Activated CD4-positive, alpha-beta T cell treated with anti-CD3 and anti-CD28 coated beads for 4 hours (primary cell): ENCODE measurements at places on chromosomes 6 and 20.
A peak's percentile ranks its signal among the peaks of the same experiment; 100 is the strongest.

DNA sequence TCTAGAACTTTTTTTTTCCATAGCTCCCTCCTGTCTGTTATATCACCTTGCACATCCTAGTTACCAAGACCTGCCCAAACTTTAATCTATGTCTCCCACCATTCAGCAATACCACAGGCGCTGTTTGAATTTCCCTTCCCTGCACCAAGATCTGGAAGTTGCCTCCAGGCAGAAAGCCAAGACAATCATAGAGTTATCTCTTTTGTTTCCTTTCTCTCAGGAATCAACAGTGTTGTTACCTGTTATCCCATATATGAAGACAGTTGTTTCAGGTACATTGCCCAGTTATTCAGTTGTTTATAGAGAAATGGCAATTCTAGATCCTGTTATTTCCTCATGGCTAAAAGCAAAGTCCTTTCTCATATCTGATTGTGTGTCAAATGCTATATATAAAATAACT is 63.2 kb downstream of the PDSS2 start:
- DNase-seq, result no peak

DNA sequence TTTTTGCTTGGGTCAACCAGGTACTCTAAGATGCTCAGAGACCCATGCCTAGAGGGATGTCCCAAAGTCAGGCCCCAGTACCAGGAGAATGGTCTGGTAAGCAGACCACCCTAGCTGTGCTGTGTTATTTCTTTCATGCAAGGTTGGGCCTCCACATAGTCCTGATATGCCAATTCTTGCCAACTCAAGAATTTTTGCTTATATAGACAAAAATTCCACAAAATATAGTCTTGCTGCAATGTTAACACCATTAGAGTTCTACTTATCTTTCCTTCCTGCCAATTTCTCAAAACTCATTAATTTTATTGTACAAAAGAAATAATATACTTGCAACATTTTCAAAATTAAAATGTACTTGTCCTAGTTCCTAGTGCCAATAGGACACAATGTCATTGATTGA is 33.9 kb upstream of the TINAG start:
- DNase-seq, result no peak

DNA sequence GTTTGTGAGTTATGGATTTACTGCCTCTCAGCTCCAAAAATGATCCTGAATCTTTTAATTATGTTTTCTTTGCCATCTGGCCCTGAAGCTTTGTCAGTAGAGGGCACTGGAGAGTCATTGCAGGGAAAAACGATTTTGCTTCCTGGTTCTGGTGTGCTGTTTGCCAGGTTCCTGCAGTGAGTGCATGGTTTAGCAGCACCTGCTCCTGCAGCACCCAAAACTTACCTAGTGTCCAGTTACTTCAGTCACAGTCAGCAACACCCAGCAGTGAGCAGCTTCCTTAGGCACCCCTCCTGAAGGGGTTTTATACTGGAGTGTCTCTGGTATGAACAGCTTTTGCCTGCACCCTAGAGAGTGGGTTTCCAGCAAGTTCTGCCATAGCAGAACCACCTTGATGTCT is 6.0 kb upstream of the TRIM26 start:
- peak; percentile 59 for DNase-seq

DNA sequence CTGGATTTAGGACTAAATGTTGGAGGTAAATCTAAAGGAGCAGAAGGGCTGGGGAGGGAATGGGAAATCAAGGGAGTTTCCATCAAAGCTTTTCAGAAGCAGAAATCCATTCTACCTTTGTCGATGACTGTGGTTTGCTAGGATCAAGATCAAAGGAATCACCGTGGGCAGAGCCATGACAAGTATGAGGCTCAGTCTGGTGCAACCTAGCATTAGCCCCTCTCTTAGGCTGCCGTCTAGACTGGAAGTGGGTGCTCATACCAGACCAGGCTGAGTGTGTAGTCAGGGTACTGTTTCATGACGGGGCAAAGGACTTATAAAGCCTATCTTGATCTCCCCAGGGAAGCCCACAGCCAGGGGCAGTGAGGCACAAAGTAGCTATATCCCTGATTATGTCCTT is 120.5 kb downstream of the BMP2 start:
- DNase-seq, result no peak

GRCh38 chr6:53112404-53112803 is 36.2 kb downstream of the GCM1 start:
- no peak for DNase-seq

DNA sequence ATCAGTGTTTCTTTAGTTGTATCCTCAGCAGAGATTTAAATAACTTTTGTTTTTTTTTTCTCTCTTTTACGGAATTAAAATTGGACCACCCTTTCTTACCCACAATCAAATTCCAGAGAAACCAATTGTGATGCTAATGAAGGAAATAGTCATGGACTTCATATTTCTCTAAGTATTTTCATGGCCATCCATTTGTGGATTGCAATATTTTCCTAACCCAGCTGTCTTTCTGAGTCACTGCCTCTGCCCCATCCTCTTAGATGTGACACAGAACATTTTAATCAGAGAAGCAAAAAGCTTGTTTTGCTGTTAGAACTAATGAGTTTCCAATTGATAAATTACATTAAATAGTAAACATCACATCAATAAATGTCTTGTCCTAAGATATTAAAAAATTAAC is 405.5 kb upstream of the ADGRB3 start:
- no peak for DNase-seq

GRCh38 chr20:24732599-24732998 is 216.5 kb upstream of the CST7 start:
- DNase-seq, result no peak

DNA sequence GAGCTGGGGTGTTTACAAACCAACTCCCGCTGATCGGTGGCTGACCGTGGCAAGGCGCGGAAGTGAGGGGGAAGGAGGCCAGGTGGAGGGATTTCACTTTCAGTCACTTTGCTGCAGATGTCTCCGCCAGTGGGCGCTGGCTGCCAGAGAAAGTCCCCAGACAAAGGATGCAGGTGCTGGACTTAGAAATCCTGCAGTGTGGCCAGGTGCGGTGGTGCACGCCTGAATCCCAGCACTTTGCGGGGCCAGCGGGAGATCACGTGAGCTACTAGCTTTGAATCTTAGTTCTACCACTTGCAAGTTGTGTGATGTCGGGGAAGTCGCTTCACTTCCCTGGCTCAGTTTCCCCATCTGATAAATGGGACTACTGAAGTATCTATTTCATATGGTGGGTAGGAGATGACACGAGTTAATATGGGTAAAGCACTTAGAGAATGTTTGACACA is 180.4 kb downstream of the ZNF217 start:
- DNase-seq, result peak; percentile 37

GRCh38 chr6:95084867-95085266 is 492.5 kb upstream of the MANEA start:
- DNase-seq, result no peak

DNA sequence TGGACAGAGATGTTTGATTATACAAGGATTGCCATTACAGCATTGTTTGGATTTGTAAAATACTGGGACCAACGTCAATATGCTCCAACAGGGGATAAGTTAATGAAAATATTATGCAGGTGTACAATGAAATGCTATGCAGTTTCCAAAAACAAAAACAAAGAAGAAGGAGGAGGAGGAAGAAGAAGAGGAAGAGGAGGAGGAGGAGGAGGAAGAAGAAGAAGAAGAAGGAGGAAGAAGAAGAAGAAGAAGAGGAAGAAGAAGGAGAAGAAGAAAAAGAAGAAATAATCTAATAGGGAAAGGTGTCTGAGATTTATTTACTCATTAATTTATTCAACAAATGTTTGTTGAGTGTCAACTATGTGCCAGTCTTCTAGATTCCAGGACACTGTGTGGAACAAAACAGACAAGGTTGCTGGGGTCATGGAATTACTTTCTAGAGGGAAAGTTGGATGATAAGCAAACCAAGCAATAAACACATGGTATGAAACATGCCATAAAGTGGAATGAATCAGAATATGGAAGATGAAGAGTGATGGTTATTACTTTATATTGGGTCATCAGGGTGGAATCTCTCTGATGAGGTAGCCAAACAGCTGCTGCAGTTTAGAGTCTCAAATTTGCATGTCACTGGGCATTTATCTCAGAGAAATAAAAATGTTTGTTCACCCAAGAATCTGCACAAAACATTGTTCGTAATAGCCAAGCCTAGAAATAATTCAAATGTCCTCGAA is 6.3 kb upstream of the TRIM27 start:
- DNase-seq, result no peak

- no peak for DNase-seq
These were observed 2.6 kb upstream of the MUC22 start for GRCh38 chr6:31007694-31008093.

GRCh38 chr6:166672624-166673206 is 45.7 kb upstream of the RPS6KA2 start:
- no peak for DNase-seq

DNA sequence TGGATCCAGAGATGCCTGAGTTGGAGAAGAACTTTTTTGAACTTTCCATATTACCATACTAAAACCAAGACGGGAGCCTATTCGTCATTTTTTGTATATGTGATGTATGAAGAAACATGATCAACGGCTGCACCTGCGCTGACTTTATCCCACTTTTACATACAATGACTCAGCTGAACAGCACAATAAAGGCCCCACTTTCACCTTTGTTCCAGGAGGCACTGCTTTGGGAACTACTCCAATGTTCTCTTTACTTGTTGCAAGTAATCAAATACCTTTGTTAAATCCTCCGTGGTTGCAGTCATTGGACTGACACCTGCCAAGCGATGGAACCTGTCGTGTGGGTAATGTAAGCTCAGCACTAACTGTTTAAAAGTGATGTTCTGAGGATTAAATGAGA is 17.3 kb upstream of the BTN3A2 start:
- DNase-seq, result no peak

DNA sequence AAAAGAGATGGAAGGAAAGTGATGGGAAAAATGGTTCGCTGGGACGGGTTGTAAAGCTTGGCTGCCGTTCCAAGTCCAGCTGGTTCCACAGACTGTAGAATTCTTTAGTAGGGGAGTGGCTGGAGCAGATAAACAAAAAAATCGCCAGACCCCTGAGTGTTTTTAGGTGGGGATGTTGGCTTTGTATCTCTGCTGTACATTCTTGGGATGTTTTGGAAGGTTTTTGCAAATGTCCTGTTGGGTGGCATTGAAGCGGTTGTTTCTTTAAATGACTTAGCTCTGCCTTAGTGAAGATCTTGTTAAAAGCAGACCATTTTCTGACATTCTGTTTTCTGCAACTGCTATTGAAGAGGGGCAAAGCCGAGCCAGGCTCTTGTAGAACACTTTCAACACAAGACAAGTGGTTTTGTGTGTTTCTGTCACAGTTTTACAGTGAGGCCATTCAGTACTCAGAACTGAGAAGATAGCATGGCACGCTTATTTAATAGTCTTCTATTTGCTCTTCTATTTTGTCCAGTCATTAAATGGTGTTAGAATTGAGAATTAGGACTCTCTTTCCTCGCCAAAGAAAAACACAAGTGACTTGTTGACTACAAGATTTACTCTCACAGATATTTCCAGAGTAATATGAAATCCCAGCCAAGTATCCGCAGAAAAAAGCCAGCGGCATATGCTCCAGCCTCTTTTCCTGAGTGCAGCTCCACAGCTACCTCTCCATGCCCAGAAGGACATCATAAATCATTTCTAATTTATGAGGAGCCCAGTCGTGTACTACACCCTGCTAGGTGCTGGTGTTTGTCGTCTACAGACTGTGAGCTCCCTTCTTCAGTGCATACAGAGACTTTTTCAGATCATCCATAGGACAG is 65.8 kb downstream of the PHACTR2 start:
- DNase-seq, result no peak

DNA sequence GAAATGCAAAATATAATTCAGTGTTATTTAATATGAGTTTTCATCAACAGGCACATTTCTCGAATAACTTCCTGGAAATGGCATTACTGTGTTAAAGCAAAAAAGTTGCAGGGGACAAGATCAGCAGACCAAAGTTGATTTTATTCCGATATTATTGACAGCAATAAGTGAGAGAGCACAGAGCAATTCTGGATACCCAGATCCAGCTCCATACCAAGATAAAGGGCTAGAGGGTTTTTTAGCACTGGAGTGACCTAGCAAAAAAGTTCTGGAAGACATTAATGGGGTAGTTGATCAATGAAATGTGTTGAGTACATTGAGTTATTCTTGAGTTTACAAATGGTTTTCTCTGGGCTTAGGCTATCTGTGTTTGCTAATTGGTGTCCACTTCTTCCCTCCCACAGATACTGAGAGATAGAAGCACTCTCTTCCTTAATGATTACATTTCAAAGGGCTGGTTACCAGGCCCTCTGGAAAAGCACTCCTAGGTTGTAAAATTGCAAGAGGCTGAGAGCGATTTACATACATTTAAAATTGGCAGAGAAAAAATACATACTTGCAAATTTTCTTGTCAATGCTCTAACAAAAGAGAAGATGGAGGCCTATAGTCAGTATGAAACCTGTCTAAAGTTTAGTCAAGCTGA is 47.0 kb upstream of the MANEA start:
- no peak for DNase-seq

DNA sequence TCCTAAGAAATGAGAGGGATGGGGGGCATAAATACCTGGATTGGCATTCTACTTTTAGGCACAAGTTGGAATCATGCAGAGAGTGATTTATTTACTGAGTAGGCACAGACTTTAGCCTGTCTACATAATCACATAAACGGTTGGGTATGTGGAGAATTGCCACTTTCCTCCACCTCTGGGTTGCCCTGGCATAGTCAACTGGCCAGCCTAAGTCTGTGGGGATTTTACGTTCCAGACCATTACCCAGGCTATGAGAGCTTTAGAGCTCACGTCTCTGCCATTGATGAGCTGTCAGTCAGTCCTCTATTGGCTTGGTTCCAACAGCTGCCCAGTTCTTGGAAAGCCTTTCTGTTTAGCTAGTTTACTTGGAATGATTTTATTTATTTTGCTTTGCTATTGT is 5.0 kb upstream of the BHLHE23 start:
- DNase-seq, result no peak

DNA sequence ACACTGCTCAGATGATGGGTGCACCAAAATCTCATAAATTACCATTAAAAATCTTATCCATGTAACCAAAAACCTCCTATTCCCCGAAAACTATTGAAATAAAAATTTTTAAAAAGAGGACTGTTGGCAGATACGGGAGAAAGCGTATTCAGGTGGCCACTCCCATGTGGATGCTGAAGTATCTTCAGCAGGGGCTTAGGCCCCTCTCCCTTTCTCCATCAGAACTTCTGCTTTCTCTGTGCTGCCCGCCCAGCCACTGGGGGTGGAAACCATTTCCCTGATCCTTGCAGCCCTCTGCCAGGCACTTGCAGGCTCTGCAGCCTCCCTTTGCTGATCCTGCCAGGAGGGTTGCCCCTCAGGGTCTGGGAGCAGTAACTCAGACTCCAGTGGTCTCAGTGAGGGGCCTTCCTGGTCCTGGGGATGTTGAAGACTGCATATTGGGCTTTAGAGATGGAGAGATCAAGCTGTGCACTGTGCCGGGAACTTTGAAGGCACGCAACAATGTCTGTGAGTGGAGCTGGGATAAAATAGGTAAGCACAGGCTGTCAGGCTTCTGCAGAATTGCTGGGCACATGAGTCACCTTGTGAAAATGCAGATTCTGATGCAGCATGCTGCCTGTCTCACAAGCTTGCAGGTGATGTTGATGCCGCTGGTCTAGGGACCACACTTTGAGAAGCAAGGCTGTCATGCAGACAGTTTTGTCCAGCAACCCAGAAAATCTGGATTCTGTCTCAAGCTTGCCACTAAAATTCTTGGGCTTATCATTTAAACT is 59.6 kb downstream of the SLC24A3 start:
- DNase-seq, result no peak

GRCh38 chr6:101445527-101445926 is 52.0 kb downstream of the GRIK2 start:
- no peak for DNase-seq

GRCh38 chr6:41539204-41539603 is 7.0 kb upstream of the FOXP4 start:
- DNase-seq, result no peak

GRCh38 chr20:35942243-35942642 is 12.1 kb downstream of the SCAND1 start:
- DNase-seq, result no peak
